T follicular helper cell (primary cell): ENCODE measurements at places on chromosomes 12 and 14.

GRCh38 chr12:52058631-52059361, 7.6 kb downstream of the NR4A1 start:
- no peak for DNase-seq

DNA sequence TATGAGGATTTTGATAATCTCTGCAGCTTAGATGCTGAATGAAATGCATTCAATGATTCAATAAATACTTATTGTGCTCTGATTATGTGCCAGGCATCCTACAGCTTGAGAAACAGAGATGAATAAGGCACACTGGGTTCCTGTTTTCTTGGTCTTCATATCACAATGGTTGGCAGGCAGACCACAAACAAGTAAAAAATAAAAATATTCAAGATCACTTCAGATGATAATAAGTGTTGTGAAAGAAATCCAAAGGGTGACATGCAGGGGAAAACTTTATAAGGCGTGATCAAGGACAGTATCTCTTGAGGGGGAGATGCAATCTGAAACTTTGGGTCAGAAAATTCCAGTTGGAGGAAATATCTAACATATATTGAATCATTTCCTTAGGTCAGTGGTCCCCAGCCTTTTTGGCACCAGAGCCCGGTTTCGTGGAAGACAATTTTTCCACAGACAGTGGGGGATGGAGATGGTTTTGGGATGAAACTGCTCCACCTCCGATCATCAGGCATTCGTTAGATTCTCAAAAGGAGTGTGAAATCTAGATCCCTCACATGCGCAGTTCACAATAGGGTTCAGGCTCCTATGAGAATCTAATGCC, 73.7 kb upstream of the RAP1B start:
- DNase-seq: no peak

GRCh38 chr12:99627459-99627858, 20.1 kb upstream of the GARIN6 start:
- no peak for DNase-seq

DNA sequence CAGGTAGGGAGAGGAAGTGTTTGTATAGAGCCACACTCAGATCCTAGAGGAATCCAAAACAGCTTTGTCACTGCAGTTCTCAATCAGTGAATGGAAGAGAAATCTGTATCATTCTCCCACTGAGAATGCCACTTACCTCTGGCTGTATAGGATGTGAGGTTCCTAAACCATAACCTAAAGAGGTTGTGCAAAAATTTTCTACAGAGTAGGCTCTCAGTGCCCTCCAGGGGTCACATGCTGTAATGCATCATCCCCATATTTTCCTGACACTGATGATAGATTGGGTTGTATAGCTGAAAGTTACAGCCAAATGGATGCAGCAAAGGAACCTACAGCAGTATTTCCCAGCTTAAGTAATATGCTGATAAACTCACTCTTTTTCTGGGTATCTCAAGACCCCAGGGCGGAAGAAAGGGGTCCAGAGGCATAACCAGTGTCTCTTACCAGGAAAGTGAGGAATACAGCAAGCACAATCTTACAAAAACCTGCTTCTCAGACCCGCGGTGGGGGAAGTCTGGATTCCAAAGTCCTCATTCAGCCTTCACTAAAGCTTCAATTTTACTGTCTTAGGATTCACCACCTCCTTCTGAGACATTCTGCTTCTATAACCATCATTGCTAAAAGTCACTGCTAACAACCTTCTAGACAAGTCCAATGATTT, 3.8 kb downstream of the BCDIN3D start:
- DNase-seq: no peak

DNA sequence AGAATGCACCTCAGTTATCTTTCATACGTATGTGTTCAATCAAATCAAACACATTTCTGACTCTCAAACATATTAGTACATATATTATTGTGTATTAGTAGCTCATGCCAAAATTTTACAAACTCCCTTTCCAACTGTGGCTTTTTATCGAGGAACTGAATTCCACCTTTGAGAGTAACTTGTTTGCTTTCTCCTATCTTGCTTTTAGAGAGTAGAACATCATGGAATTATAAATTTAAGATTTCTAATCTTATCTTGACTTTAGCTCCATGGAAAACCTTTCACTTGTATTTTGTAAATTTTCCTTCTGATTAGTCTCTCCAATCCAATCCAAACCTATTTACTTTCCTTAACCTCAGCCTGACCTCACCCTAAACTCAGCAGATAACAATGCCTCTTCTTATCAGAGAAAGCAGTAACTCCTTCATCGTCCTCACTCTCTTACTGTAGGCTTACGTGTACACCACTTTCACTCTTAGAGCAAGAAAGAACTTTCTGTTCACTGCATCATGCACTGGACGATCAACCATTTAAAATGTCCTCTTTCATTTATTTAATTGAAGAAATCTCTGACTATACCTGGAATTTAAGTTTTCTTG, 164.5 kb downstream of the TMTC3 start:
- no peak for DNase-seq

DNA sequence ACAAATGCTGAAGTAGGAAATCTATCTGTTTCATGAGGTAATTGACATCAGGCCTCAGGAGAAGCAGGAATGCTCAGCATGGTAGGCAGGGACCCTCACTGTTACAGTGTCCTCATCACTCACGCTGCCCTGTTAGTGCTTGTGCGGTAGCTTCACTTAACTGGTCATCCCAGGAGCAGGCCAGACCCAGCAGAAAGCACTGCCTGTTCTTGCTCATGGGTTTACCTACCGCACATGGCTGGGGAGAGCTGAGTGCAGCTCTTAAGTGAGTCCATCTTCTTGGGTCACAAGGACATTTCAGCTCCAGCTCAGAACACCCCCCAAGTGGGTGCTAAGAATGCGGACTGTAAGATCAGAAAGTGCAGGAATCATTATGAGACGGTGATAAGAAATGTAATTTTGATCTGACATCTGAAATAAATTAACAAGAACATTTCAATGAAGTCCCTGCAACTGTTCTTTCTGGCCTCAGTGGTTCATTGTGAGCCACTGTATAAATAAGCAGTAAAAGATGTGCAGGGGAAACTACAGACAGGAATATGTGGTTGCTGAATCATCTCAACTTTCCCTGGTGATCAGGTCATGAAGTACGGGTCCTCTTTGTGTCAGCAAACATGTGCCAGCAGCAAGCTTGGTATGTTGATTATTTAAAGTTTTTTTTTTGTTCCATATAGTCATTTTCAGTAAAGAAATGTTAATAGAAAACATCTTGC, 757.7 kb upstream of the TMEM132C start:
- no peak for DNase-seq

- no peak for DNase-seq
Measured at GRCh38 chr12:111687255-111687654, 1.4 kb downstream of the ACAD10 start.

GRCh38 chr14:39469094-39469710, 37.0 kb upstream of the FBXO33 start:
- no peak for DNase-seq

DNA sequence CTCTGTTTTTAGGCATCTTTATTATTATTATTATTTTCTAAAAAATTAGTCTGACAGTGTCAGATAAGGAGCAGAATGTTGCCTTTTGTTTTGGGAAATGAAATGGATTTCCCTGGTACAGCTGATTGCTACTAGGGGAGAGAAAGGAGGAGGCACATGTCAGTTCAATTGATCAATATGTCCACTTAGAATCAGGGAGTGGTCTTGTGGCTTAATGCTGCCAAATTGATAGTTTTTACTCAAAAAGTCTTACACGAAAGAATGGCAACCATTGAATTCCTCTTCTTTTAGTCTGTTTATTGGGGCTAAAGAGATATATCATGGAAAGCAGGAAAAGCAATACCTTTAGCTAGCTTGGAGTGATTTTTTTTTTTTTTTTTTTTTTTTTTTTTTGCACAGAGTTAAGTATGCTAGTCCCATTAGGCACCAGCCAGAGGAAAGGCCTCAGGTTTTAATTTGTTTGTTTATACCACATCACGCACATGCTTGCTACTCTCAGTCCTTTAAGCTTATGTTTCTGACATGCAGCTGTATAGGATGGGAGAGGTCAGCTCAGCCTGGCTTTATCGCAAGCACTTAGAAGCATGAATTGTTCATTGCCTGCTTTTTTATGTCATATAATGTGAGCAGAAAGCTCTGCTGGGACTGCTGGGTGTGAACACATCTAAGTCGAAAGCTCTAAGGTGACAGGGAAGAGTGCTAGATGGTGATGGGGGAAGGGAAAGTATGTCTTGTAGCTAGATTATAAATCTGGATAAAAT, 1.4 kb downstream of the AKAP6 start:
- no peak for DNase-seq

GRCh38 chr12:44077294-44077693, 241.4 kb downstream of the TMEM117 start:
- DNase-seq: no peak

DNA sequence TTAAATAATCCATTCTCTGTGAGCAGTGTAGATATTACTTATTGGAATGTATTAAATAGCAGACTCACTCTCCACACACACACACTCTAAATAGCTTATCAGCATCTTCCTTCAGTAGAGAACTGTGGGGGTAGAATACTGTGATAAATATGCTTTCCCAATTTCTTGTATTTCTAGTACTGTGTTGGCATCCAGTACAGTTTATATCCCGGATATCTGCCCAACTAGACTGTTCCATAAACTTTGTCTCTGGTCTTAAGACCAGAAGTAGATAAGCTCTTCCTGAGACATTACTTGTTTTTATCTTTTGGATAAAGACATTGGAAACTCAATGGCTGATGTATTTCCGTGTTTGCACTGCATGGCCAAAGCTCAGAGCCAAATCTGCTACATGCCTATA, 136.2 kb upstream of the PDZRN4 start:
- DNase-seq: no peak

GRCh38 chr14:100032738-100033137, 32.5 kb upstream of the EVL start:
- no peak for DNase-seq

DNA sequence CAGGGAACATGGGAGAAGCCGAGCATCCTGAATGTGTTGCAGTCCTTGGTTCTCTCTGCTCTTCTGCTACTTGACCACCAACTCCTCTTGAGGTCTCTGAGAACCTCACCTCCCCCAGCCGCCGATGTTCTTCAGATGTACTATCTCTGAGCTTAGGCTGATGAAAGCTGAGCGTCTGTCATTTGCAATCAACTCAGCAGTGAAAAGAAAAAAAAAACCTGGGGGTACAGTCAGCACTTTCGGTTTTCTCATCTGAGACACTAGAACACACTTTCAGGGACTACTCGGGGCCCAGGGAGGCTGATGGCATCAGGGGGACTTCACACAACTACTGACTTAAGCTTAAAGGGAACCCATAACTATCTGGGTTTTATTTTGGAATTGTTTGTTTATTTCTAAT, 9.6 kb upstream of the FLVCR2 start:
- no peak for DNase-seq

DNA sequence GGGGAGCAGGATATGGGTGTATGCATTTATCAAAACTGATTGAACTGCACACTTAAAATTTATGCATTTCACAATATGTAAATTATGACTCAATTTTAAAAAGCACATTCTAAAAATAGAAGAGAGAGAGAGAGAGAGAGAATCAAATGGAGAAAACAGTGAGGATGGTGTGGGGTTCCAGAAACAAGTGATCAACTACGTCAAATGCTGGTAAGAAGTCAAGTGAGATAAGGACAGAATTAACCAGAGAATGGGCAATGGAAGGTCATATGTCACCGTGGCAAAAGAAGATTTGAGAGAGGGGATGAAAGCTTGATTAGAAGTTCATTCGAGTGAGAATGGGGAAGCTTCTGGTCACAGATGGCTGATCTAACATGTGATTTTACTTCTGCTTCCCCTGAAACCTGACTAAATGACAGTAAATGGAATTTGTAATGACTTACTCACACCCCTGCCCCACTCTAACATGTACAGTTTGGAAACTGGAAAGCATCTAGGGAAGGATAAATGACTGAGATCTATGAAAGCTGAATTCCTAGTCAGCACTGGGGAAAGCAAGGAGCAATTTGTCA, 276.5 kb upstream of the AMIGO2 start:
- no peak for DNase-seq
